ENCODE measurements at places on chromosomes 2 and 18. TPM values are rescaled to one million over a fixed set of nuclear protein-coding genes. Genes with fewer than 3 reads are reported as not detected.

- H3K4me1 ChIP-seq = peaks cover 23% of the 10 kb centered on the region
Observed at GRCh38 chr2:223759569-223760430, 77.6 kb downstream of the AP1S3 start.

DNA sequence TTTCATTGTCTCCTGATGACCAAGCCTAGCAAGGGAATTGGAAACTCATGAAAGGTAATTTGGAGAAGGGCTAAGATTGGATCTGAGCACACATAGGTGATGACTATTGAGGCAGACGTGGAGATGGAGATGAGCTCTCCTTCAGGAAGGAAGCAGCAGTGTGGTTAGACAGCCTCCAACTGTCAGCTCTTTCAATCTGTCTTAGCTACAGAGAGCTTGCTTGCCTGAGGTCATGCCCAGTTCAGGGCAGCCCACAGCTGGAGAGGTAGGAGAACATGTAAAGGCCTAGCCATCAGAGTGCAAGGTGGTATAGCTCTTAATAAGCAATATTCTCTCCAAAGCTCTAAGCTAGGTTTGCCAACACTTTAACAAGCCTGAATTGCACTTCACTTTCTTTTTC, 79.2 kb downstream of the THSD7B start:
- DNase-seq = no peak
- H3K36me3 ChIP-seq = no peaks in the 10 kb centered on the region
- H3K27ac ChIP-seq = no peak overlapping the region
- H3K4me3 ChIP-seq = no peak overlapping the region
- H3K4me1 ChIP-seq = no peaks in the 10 kb centered on the region

DNA sequence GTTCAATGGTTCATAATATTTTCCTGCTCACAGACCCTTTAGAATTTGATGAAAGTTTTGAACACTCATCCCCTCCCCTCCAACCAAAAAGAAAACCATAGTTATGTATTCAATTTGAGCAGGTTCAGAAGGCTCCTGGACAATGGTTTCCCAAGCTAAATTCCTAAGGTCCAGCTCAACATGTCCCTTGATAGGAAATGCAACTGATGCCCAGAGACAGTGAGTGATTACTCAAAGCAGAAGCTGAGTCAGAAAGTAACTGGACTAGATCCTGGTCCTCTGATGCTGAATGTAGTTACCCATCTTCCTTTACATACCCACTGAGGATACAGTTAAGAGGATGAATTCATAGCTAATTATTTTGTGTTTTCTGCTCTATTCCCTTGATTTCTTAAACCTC, 218.9 kb upstream of the NCKAP5 start:
- H3K4me1 ChIP-seq = peaks cover 27% of the 10 kb centered on the region
- H3K4me3 ChIP-seq = no peak overlapping the region
- no peaks in the 10 kb centered on the region for H3K36me3 ChIP-seq
- no peak overlapping the region for H3K27ac ChIP-seq
- H3K27me3 ChIP-seq = no peaks in the 10 kb centered on the region

PHOSPHO2 gene
- total RNA-seq = 3.0 TPM

MYOM1 gene
- total RNA-seq = 0.57 TPM

ZNF521 gene
- total RNA-seq = 48.0 TPM

DSG2 gene
- total RNA-seq = 168 TPM
